ENCODE measurements at places on chromosomes 6 and 20.
A peak's percentile ranks its signal among the peaks of the same experiment; 100 is the strongest.

DNA sequence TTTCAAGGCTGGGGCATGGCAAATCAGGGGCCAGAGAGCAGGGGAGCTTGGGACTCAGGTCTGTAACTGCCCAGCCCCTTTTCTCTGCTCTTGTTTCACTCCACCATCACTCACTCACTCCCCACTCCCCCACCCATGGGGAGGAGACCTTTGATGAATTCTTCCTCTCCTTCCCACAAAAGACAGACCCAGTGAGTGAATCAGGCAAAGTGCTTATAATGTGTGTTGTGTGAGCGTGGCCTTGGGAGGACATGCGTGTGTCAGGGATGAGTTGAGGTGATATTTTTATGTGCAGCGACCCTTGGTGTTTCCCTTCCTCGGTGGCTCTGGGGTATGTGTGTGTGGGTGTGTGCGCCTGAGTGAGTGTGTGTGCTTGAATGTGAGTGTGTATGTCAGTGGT is 1.0 kb upstream of the CUL9 start:
- DNase-seq: peak; percentile 47

- DNase-seq: peak; percentile 59
Measured at GRCh38 chr6:43771210-43771857, 1.3 kb downstream of the VEGFA start.

DNA sequence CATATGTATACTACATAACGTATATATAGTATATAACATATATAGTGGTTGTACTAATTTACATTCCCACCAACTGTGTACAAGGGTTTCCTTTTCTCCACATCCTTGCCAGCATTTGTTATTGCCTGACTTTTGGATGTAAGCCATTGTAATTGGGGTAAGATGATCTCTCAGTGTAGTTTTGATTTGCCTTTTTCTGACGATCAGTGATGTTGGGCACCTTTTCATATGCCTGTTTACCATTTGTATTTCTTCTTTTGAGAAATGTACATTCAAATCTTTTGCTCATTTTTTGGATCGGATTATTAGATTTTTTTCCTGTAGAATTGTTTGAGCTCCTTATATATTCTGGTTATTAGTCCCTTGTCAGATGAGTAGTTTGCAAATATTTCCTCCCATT is 11.4 kb downstream of the SYNJ2 start:
- DNase-seq: no peak

GRCh38 chr6:11805259-11806053 is 26.9 kb upstream of the ADTRP start:
- DNase-seq: no peak

- DNase-seq: no peak
Measured at GRCh38 chr20:36179170-36179945, 24.8 kb downstream of the EPB41L1 start.

- DNase-seq: peak; percentile 62
Measured at GRCh38 chr6:20542927-20543602, 8.8 kb downstream of the CDKAL1 start.

- peak; percentile 34 for DNase-seq
Measured at GRCh38 chr6:69343851-69344250, 453.0 kb downstream of the LMBRD1 start.

DNA sequence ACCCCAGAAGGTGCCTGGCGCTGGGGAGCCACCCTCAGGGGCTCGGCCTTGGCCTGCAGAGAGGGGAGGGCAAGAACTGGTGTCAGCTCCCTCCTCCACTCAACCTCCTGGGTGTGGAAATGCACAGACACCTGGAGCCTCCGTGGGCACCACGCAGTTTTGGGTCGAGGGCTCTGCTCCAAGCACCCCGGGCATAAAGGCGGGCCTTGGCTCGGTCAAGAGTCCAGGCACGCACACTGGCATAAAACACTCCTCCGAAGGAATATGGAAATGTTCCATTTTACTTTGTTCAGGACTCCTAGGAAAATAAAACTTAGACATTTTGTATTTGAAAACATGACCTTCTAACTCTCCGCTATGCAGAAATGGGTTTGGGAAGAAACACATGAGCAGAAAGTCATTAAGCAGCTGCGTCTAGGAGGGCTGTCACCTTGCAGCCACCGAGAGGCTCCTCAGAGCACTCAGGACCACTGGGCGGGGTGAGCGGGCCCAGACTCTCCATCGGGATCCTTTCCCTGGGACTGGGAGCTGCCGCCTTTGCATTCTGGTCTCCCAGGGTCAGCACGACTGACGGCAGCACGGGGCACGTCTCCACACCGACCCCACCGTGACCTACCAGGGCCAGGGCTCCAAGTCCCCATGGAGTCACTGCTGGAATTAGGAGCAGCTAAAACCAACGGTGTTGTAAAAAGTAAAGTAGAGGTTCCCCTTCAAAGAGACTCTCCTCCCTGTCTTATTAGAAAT is 46.0 kb upstream of the DACT2 start:
- DNase-seq: no peak

DNA sequence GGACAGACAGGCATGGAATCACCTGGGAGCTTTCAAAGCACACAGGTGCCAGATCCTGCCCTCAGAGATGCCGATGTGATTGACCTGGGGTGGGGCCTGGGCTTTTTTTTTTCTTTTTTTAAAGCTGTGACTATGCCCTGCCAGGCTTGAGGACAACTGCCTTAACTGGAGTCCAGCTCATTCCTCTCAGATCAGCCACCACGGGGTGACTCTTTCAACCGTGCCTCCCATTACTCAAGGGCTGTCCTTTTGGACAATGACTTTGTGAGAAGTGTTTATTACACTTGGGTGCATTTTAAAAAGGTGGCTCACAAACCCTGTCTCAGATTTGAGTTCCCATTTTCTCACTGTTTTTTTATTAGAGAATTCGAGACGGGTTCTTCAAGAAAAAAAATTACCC is 57.1 kb upstream of the RALY start:
- no peak for DNase-seq

GRCh38 chr6:135193221-135193620 is 12.1 kb downstream of the MYB start:
- no peak for DNase-seq

- DNase-seq: no peak
Measured at GRCh38 chr20:29742699-29743100, 1514.8 kb upstream of the DEFB115 start.

- DNase-seq: no peak
Measured at GRCh38 chr6:74979065-74979766, 226.6 kb downstream of the COL12A1 start.

- DNase-seq: no peak
Measured at GRCh38 chr20:23347791-23348190, 2.8 kb upstream of the NXT1 start.
